Fibroblast of skin of right biceps (primary cell): ENCODE measurements at places on chromosomes 7 and 10.

DNA sequence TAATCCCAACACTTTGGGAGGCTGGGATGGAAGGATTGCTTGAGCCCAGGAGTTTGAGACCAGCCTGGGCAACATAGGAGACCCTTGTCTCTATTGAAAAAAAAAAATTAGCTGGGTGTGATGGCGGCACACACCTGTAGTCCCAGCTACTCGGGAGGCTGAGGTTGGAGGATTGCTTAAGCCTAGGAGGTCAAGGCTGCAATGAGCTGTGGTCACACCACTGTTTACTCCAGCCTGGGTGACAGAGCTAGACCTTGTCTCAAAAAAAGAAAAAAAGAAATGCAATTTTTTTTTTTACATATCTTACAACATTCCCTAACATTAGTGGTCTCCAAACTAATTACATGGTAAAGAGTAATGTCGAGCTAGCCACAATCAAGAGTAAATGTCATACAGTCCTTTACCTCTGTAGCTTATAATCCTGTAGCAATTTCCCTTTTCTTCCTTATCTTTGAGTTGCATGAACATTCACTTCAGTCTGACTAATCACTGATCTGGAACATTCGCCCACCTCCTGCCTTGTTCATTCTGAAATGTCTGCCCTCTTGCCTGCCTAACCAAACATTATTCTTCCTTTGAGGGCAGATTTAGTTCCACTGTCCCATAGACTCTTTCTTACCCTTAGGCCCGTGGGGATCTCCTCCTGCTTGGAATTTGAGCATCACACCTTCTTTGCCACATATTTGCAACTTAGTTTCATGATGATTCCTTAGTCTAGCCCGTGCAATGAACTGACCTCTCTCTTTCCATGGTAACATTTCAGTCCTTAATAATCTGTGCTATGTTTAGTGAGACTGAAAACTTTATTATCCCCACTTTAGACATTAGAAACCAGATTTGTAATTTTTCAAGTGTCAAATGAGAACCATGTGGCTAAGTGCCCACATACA is 4.8 kb upstream of the VCL start:
- DNase-seq: no peak

DNA sequence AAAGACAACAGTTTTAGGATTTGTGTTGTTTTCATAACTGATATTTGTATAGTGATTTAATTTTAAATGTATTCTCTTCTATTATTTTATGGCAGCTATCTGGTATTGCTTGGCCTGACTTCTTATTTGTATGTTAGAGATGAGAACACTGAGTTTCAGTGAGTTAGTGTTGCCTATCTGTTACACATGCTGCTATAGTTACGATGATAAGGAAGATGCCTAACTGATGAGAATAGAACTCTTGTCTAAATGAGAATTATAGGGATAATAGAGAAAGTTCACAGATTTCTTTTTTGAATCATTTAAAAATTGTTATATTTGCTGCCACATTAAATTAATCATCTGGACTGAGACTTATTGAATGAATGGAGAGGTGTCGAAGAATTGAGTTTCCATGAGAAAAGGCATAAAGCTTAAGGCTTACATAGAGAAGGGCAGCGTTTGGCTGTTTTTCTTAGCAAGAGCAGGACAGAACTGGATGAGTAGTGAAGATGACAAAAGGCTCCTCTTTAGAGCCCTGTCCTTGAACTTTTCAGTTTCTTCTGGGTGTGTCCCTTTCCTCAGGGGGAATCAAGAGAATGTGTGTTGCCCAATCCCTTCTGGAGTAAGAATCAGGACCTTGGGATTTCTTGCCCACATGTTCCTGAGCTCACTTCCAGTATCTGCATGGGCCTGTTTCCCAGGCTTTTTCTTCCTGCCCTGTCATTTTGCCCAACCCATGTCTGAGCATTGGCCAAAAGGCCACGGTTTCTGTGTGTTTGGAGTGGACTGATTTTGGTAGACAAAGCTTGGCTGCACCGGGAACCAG is 195.6 kb upstream of the CSTF2T start:
- DNase-seq: peak; percentile 68

DNA sequence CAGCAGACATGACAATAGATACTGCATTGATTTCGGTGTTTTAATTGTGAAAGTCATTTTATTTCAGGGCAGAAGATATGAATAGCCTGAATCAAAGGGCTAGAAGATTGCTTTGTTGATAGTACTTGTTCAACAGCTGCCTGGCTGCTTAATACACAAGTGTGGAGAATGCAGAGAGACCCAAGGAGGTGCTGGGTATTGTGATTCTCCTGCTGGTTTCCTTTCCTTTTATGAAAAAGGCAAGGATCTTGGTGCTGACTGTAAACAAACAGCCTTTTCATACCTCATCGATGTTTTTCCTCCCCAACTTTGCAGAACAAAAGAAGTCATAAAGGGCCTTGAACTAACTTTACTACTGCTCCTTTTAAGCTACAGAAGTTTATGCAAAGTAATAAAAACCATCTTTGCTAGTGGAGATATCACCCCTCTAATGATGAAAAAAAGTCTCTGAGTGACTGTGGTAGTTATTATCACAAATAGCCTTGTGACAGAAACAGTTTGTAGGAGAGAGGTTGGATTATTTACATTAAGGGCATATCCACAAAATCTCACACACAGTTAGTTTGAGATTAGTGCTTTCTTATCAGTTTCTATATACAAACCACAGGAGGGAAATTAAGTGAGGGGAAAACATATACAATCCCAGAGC is 800.0 kb downstream of the LRMDA start:
- no peak for DNase-seq

DNA sequence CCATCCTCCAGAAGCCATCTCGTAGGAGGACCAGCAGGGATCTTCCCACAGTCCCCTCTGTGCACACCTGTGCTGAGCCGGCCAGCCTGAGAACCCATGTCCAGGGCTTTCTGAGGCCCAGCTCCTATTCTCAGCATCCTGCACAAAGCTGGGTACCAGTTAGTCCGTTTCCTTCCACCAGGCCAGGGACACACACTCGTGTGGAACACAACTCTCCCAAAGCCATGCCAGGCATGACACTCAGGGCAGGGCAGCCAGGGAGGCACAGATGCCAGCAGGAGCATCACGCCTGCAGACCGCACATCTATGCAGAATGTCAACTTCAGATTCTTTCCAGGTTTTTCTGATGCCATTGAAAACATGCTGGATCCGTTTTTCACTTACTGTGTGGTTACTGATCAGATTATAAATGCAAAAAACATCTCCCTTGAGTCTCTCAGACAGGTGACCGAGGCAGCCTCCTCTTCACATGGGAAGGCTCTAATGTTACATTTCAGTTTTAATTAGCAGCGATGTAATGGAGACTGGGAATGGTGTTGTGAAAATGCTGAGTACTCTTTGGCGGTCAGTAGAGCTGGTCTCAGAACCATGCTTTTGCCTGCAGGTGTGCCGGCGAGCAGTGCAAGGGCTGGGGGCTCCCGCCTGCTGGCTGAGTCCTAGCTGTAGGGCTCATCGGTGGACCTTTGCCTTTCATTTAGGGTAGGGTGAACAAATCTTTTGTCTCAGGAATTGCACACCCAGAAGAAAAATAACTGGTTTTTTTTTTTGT is 3.3 kb upstream of the SUN1 start:
- no peak for DNase-seq

DNA sequence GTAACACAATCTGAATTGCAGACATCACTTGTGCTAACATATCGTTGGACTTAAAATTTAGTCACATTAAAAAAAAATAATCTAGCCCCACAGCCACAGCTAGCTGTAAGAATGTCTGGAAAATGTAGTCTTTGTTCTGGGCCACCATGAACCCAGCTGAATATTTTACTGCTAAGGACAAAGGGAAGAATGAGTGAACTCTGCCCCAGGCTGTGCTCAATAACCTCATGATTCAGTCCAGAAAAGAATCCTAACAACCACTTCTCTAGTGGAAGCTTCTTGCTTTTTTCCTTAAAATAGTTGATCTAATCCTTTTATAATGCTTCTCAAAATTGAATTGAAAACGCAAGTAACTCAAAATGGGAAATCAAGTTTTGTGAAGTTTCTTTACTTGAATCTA is 25.6 kb upstream of the SOSTDC1 start:
- no peak for DNase-seq

DNA sequence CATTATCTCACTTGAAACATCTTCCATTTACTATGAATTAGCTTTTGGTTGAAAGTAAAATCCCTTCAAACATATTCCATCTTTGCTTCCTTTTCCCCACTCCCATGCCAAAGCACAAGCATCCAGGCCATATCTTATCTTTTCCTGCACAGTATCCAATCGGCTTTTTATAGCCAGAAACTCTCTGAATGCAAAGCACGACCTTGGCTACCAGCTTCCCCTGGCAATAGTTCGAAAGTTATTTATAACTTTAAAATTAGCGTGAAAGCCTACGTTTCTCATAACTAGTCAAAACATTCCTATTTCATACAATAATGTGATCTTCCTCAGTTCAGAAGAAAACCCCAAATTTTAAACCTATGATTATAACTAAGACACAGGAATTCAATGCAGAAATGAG is 440 bp downstream of the CTNNA3 start:
- no peak for DNase-seq

GRCh38 chr10:58291538-58292174 is 22.7 kb downstream of the CISD1 start:
- DNase-seq: peak; percentile 58

DNA sequence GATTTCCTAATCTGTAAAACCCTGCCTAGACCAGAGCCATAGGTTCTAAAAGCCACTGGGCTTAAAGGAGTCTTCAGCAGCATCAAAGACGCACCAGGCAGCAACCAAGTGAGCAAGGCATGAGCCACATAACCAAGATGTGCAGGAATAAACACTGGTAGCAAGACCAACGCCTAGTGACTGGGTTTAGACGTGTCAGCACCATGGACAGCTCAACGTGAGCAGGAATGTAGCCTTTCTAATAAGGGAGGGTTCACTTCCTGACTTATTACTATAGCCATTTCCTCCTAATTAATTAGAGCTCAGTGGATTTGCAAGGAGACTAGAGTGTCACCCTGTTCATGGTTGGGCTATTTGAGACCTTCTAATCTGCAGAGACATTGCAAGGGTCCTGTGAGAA is 223.7 kb downstream of the LHFPL3 start:
- peak; percentile 26 for DNase-seq

DNA sequence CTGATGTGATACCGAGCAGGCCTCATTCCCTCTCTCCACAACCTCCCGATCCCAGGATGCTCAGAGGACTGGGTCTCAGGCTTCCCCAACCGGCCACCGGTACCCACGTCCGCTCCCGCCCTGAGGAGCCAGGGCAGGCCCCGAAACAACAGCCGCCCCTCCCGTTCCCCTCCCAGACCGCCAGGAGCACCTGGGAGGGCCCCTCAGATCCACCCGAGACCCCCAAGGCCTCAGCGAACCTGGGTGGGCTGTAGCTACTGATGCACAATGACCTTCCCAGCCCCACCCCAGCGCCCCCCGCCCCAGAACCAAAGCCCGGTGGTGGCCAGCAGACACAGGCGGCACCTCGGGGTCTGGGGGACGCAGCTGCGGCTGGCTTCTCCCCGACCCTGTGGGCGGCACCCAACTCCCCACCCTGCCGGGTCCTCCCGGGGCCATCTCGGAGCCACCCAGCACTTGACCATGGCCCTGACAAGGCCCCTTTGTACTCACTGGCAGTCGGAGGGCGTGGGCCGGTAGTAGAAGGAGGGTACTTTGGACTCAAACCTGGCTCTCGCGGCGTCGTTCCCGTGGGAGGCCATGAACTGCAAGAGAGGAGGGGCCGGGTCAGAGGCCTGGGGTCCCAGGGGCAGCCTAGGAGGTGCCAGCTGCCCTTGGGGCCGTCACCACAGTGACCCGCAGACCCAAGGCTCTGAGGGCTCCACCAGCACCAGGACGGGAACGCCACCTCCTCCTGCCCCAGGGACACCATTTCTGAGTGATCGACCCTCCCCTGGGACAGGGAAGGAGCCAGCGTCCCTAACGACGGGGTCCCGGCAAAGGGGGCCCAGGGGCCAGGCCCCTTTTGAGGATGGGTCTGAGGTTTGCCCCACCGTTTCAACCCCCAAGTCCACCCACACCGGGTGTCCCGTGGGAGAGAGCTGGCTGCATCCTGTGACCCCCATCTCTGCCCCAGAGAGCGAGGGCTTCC is 28.1 kb downstream of the ADAP1 start:
- no peak for DNase-seq

- no peak for DNase-seq
These were observed 20.7 kb upstream of the CACUL1 start for GRCh38 chr10:118775478-118775877.

- peak; percentile 60 for DNase-seq
These were observed 394.5 kb downstream of the SEMA3D start for GRCh38 chr7:84792231-84792893.

DNA sequence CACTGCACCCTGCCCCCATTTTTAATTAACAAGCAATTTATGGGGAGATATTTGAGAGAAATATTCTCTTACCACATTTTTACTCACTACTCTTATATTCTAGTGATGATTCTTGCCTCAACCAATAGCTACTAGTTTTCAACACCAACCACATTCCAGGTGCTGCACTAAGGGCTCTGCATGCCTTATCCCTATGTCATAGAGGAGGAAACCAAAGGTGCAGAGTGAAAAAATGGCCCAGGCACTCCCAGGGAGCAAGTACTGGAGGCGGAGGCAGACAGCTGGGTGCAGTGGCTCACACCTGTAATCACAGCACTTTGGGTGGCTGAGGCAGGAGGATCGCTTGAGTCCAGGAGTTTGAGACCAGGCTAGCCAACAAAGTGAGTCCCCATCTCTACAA is 35.5 kb upstream of the TPST1 start:
- DNase-seq: no peak

DNA sequence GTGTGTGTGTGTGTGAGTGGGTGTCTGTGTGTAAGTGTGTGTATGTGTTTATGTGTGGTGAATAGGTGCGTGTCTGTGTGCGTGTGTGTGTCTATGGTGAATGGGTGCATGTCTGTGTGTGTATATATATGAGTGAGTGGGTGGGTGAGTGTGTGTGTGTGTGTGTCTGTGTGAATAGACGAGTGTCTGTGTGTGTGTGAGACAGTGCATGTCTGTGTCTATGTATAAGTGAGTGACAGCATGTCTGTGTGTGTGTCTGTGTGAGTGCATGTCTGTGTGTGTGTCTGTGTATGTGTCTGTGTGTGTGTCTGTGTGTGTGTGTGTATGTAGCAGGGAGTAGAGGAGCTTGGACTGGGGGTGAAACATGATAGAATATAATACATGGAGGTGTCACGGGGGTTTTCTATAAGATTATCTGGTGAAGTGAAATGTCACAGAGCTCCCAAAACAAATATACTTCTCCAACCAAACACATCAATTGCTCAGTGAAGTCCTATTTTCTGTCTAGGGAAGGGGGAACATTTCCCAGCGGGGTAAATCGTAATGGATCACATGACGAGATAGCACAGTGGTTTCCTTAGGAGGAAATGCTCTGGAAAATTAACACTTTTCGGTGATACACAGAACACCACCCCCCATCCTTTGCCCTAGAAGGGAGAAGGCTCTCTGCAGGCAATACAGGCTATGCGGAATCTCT is 723.3 kb upstream of the CELF2 start:
- no peak for DNase-seq

DNA sequence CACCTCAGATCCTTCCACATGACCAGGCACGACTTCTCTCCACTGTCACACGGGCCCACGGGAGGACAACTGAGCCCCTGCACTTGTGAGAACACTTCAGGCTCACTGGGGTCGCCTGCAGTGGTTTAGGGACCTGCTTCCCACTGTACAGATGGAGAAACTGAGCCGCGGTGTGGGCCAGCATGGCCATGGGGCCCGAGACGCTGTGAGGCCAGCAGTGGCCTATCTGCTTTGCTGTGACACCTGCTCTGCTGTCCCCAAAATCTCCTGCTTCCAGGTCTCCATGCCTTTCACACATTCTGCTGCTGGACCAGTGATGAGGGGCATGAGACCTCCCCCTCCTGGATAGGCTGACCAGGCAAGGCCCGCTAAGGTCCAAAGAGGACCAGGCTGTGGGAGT is 75.8 kb upstream of the PAX2 start:
- DNase-seq: no peak

- no peak for DNase-seq
These were observed 82.2 kb downstream of the SORBS1 start for GRCh38 chr10:95478935-95479334.
